ENCODE measurements at places on chromosomes 7 and 10.

GRCh38 chr7:69739931-69740431 lies 141.7 kb downstream of the AUTS2 start:
- no peak for DNase-seq

GRCh38 chr10:554182-554848 lies 135.2 kb downstream of the DIP2C start:
- DNase-seq: no peak

GRCh38 chr10:30528429-30528786 lies 94.4 kb downstream of the MAP3K8 start:
- DNase-seq: no peak

GRCh38 chr10:47041396-47042198 lies 130.4 kb downstream of the PTPN20 start:
- DNase-seq: no peak

DNA sequence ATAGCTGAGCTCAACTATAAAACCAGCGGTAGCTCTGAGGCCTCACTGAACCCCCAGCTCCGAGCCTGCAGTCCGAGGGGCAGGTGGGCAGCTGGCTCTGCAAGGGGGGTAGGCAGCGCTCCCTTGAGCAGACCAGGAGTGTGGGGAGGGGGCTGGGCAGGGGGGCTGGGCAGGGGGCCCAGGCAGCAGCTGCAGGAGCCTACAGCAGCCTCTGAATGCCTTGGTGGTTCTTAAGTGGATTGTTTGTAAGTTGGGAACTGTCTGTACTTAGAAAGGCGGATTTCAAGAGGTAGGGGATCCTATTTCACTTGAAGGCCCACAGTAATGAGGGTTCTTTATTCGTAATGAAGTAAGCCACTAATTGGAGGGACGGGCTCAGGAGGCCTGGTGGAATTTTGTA lies 72.3 kb downstream of the ICA1 start:
- no peak for DNase-seq

GRCh38 chr10:21173802-21174714 lies 276.9 kb upstream of the NEBL start:
- DNase-seq: peak; percentile 10

DNA sequence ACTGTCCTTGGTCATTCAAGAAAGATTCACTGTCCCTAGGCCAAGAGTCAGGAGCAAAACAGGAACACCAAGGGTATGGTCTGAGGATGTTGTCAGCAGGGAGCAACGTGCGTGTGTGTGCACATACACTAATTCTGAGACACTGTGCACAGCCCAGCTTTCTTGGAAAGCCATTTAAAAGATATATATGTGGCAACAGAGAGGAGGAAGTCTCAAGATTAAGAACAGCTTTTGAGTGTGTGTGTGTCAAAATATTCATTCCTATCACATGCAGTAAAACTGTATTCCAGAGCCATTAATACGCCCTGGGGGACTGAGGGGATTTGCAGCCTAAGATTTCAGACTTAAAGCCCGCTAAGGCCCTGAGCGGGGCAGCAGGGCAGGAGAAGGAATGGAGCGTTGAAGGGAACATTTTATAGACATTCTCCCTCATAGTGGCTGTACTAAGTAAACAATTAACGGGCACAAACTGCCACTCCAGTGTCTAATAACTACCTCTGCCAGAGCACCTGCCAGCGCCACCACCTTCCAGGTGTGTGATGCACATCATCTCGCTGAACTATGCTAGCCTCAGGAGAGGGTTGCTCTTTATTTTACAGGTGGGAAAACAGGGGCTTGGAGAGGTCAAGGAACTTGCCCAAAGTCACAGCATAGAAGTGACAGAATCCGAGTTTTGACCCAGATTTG lies 2.0 kb downstream of the NOD1 start:
- DNase-seq: no peak

DNA sequence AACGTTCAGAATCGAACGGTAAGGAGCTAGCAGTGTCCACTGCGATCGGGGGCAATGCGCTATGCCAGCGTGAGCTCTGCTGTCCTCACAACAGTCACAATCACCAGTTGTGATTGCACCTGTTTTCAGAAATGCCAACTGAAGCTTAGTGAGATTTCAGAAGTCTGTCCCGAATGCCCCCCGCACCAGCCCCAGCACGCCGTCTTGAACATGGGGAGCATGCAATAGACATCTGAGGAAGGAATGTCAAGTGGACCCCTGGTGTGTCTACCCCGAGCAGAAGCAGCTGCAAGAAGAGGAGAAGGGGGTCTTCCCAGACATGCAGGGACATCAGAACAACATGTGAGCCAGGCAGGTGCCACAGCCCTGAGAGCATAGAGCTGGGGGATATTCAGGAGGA lies 125.7 kb upstream of the CHST15 start:
- no peak for DNase-seq

DNA sequence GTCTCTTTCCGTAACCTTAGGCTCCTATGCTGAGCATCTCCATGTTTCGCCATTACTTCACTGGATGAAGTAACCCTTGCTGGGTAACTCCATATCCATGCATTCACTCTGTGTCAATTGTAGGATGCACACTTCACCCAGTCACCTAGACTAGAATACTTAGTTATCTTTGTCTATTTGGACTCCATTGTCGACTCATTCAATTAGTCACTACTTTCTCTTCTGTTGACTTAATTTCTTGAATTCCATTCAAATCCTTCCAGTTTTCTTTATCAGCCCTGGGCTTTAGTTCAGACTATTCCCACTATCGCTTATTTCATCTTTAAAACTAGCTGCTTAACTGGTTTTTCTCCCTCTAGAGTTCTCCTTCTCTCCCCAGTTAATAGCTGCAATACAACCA lies 111.3 kb upstream of the TNS3 start:
- no peak for DNase-seq

DNA sequence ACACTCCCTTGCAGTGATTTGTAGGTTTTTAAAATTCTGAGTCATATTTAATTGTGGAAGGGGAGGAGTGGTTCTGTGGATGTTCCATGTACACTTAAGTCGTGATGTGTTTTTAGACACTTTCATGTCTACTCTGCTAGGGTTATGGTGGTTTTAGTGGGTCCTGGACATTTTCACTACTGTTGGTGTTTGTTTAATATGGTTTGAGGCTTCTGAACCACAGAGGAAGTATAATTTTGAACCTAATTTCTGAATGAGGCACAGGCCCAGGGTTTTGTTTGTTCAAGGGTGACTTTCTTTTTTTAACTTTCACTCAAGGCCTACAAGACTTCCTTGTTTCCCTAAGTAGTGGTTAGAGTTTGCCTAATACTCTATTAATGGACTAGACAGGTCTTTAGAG lies 13.3 kb downstream of the SLC26A5 start:
- DNase-seq: no peak

DNA sequence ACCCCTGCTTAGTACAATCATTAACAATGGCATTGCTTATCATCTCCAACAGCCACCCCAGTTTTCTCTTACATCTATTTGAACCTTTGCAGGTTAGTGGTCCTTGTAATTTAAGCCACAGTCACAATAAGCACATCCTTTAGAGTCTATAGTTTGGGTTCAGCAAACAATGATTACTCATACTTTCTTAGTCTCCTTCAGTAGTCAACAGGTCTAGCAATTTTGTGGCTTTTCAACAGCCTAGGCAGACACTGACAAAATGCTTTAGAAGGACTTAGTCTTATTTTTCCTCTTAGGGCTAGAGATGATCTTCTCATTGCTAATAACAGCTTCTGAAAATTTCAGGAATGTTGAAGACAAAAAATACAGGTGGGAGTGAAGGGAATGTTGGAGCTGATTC lies 32.3 kb upstream of the FAM204A start:
- DNase-seq: no peak

GRCh38 chr10:103659674-103660363 lies 166.3 kb downstream of the NEURL1 start:
- peak; percentile 10 for DNase-seq

GRCh38 chr7:93889261-93889660 lies 1.3 kb downstream of the TFPI2 start:
- DNase-seq: no peak

- no peak for DNase-seq
These were observed 338.4 kb downstream of the GALNT17 start for GRCh38 chr7:71470326-71470725.

GRCh38 chr7:20388084-20388483 lies 57.4 kb downstream of the ITGB8 start:
- no peak for DNase-seq

- DNase-seq: no peak
These were observed 96.3 kb upstream of the PRR15 start for GRCh38 chr7:29467193-29467926.
